Activated naive CD4-positive, alpha-beta T cell treated with anti-CD3 and anti-CD28 coated beads, Interleukin-2, amount 50 U/mL, for 72 hours (primary cell): ENCODE measurements at places on chromosomes 16 and 17. TPM values are rescaled to one million over a fixed set of nuclear protein-coding genes. Genes with fewer than 3 reads are reported as not detected.
A peak's percentile ranks its signal among the peaks of the same experiment; 100 is the strongest.

DNA sequence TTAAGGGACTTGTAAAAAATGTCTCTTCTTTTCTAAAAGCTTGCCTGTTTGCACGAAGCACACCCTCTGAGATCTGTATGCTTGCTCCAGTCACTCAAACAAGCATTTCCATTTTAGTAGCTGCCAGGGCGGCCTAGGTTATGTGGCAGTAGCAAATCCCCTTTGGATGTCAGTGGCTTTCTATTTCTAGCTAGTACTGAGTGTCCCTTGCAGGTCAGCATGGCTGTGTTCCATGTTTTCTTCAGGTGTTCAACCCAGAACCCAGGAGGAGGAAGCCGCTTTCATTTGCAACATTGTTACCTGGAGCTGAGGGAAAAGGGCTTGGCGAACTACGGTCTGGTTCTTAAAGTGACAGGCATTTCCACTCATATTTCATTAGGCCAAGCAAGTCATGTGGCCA, 36.4 kb downstream of the FOXL1 start:
- DNase-seq, result no peak

- DNase-seq, result no peak
Observed at GRCh38 chr17:47959825-47960655, 2.4 kb upstream of the PRR15L start.

- no peak for DNase-seq
Observed at GRCh38 chr16:81647527-81647926, 131.6 kb upstream of the PLCG2 start.

- DNase-seq, result no peak
Observed at GRCh38 chr17:50264263-50265113, 9.8 kb upstream of the TMEM92 start.

GRCh38 chr17:56912105-56912999, 1.5 kb downstream of the TRIM25 start:
- no peak for DNase-seq

- peak; percentile 71 for DNase-seq
Observed at GRCh38 chr17:76997981-76998531, 129.9 kb downstream of the MGAT5B start.

The RBBP6 gene
- total RNA-seq, result 69.7 TPM

DNA sequence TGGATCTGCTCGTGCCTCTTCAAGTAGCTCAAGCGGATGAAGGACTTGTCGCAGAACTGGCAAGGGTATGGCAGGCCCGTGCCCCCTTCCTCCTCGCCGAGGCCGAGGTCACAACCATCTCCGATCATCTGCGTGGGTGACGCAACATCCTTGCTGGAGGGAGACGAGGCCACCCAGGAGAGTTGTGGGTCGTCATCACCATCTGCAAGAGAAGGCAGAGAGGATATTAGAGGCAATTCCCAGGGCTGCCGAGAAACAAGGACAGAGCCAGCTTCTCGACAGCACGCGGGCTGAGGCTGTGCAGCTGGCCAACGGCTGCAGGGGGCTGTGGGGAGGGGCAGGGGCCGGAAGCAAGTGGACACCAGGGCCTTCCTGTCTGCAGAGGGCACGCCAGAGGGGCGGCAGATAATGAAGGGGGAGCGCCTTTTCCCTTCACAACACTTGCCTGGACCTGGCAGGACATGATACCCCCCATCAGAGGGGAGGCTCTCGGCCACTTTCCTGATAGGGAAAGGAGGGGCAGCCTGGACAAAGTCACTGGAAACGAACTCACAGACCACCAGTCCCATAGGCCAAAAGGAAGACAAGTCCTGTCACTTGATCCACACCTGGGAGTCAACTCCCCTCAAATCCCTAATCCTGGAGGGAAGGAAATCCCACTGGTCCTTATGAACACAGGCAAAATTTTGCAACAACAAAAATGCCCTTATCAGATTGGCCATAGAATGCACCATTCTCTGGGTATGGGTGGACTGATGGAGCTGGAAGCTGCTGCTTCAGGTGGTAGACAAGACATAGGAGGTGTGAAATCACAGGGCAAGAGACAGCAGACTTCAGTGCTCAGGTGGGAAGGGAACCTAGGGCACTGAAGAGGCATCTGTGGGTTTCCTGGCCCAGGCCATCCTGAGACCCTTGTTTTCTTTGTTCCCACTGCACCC, 217.0 kb downstream of the ZNF423 start:
- DNase-seq, result no peak

DNA sequence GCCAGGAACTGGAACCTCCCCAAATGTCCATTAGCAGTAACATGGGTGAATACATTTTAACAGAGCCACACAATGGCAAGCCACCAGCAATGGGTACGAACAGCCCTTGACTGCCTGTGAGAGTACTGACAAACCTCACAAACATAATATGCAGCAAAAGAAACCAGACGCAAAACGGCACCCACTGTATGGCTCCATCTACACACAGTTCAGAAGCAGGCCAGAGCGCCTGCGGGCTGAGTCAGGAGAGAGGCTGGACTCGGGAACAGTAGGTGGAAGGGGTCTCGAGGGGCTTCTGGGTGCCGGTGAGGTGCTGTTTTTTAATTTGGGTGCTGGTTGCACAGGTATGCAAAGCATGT, 77.4 kb upstream of the TOB1 start:
- peak; percentile 54 for DNase-seq

The TPPP3 gene
- total RNA-seq, result not detected

DNA sequence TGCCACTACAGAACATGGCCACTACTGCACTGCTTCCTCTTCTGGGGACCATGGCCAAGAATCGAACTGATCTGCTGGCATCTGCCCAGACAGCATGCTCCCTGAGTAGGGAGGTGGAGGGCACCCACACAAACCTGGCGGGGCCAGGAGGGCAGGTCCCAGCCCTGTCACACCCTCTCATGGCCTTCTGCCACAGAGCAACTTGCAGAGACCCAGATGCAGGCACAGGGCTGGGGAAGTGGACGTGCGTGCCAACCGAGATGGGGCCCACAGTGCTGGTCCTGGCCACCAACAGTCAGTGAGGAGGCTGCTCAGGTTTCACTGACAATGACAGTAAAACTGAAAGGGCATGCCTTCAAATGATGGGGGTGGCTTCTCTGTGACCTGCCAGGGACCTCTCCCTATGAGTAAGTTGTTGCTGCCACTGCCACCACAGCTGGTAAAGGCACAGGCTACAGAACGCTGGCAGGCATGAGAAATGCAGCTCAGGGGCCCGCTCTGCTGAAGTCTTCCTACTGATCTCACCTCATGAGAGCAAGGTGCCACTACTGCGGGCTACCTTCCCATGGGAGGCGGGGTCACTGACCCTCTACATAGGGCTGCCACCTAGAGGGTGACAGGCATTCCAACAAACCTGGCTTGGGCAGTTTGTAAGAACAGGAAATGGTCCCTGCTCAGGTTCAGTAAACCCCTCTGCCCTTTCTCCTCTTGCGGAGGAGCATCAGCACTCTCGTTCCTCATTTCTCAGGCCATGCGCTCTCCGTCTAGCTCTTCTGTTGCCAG, 15.5 kb downstream of the HIC1 start:
- DNase-seq, result peak; percentile 83

- DNase-seq, result no peak
Observed at GRCh38 chr17:56152874-56153602, at the start of gene ANKFN1. ANKFN1 (plus strand) TSS chr17:56153475; CDS start chr17:56212668, 59,193 bp downstream.

DNA sequence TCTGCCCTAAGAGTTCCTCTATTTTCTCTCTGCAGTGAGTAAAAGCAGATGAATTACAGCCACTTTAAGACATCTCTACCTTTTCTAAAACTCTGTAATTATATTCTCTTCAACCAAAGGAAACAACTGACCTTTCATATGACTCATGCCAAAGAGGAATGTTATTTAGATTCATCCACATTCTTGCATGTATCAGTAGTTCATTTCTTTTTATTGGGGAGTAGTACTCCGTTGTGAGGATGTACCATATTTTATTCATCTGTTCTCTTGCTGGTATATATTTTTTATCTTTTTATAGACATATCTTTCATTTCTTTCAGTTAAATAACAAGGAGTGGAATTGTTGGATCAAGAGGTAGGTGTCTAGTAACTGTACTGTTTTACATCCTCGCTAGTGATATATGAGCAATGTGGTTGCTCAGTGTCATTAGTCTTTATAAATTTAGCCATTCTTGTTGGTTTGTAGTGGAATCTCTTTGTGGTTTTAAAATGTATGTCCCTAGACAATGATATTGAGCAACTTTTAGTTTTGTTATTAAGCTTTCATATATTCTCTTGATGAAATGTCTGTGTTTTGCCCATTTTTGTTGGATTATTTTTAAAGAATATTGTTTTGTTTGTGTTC, 7.8 kb upstream of the MYH8 start:
- DNase-seq, result no peak

GRCh38 chr17:42019509-42020404, at the start of gene NKIRAS2:
NKIRAS2 (plus strand) TSS chr17:42020090; CDS start chr17:42021578, 1,488 bp downstream.
- peak; percentile 91 for DNase-seq

GRCh38 chr16:76311260-76311659, 34.1 kb downstream of the CNTNAP4 start:
- DNase-seq, result no peak

DNA sequence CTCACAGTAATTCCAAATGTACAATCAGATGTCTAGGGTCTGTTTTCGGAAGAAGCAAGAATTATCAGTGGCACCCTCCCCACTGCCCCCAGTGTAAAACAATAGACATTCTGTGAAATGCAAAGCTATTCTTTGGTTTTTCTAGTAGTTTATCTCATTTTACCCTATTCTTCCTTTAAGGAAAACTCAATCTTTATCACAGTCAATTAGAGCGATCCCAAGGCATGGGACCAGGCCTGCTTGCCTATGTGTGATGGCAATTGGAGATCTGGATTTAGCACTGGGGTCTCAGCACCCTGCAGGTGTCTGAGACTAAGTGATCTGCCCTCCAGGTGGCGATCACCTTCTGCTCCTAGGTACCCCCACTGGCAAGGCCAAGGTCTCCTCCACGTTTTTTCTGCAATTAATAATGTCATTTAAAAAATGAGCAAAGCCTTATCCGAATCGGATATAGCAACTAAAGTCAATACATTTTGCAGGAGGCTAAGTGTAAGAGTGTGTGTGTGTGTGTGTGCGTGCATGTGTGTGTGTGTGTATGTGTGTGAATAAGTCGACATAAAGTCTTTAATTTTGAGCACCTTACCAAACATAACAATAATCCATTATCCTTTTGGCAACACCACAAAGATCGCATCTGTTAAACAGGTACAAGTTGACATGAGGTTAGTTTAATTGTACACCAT, 59.7 kb downstream of the HLF start:
- DNase-seq, result no peak

- no peak for DNase-seq
Observed at GRCh38 chr17:17719199-17719940, 38.1 kb downstream of the RAI1 start.

The TRAPPC1 gene
- total RNA-seq, result 190 TPM

- no peak for DNase-seq
Observed at GRCh38 chr17:2304931-2305330, 1.2 kb downstream of the SRR start.

DNA sequence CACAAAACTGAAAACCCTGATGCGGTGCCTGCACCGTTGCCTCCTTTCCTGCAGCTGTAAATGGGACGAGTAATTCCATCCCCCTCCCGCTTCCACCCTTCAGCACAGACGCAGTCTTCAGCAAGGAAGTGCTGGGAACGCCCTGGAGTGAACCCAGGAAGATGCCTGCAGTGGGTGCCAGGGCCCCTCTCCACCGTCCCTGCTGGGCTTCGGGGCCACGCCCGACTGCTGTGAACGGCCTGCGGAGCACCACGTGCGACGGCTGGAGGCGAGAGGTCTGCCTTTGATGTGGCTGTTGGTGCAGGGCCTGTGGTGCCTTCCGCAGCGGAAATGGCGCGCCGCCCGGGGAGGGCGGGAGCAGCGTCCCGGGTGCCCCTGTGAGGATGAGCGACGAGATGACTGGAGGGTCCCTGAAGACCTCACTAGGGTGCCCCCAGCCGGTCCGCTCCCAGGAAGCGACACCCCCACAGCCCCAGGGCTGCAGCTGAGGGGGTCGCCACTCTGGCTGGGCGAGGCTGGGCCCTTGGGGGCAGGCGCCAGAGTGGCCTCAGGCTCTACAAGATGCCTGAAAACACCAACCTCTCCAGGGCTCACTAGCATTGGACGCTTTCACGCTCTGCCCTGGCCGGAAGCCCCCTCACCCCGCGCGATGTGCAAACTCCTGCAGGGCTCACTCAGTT, 749 bp upstream of the MC1R start:
- peak; percentile 85 for DNase-seq

DNA sequence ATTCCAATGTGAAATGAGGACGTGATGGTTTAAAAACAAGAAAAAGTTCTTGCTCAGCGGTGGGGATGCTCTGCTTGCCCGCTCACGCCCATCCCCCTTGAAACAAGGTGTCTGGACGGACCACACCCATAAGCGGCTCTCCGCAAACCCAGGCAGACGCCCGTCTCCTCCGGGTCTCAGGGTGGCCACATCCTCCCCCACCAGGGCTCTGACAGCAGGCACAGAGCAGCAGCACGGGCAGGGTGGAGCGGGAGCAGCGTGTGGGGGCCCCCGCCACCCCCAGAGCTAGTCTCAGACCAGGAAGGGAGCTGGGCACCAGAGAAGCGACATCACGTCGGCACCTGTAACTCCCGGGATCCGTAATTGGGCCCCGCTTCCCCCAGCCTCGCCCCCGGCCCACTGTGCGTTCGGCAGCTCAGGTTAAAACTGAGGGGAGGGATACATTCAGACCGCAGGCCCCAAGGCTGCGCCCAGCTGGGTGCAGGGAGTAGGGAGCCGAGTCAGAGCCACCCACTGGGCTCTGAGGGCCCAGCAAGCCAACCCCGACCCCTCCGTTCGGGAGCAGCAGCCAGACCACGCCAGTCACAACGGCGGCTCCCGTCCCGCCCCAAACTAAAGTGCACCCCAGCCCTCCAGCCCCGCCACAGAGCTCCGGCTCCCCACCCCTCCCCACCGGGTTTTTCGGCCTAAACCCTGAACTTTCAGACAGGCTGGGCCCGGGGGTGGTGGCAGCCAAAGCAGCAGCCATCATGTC, 22.0 kb downstream of the CLUH start:
- no peak for DNase-seq

GRCh38 chr17:4947010-4947410, 1.3 kb downstream of the PFN1 start:
- DNase-seq, result no peak

- peak; percentile 88 for DNase-seq
Observed at GRCh38 chr17:50297407-50297865, 23.2 kb downstream of the TMEM92 start.

The BCO1 gene
- not detected for total RNA-seq

The WWOX gene
- 17.2 TPM for total RNA-seq

- DNase-seq, result no peak
Observed at GRCh38 chr16:19835968-19836421, 48.7 kb downstream of the GPRC5B start.

The PMFBP1 gene
- total RNA-seq, result 3.1 TPM

- no peak for DNase-seq
Observed at GRCh38 chr17:51711581-51711980, 446.9 kb downstream of the CA10 start.

The AOC2 gene
- total RNA-seq, result 6.1 TPM

GRCh38 chr17:51508048-51508447, 247.7 kb downstream of the UTP18 start:
- DNase-seq, result no peak

DNA sequence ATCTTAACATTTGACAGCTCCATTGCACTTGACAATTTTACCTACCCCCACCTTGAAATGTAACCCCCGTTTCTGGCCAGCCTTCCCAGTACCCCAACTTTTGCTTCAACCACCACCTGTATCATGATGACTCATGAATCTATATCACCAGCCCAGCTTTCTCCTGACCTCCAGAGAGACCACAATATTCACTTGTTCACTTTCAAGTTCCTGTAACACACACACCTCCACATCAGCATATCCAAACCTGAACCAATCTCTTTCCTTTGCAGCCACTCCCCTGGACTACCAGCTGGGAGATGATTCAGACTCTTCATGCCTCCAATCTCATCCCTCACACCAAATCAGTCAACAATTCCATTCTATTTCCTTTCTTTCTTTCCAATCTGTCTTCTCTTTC, 8.0 kb downstream of the SMG6 start:
- DNase-seq, result no peak

GRCh38 chr17:231191-231965, 49.9 kb upstream of the DOC2B start:
- DNase-seq, result no peak
